Adrenal gland (tissue), 19 donors: ENCODE measurements at places on chromosomes 16 and 17. TPM values are rescaled to one million over a fixed set of nuclear protein-coding genes. Genes with fewer than 3 reads are reported as not detected.

GRCh38 chr16:20388854-20389253, 15.7 kb downstream of the PDILT start:
- H3K4me1 ChIP-seq: no peaks in the 10 kb centered on the region
- H3K27ac ChIP-seq: no peak overlapping the region
- H3K36me3 ChIP-seq: no peaks in the 10 kb centered on the region
- DNase-seq: no peak
- no peak overlapping the region for H3K4me3 ChIP-seq

GRCh38 chr16:47142486-47142820, 1.3 kb downstream of the NETO2 start:
- no peak overlapping the region for H3K27ac ChIP-seq
- H3K4me3 ChIP-seq: peak overlapping the region; percentile 78
- H3K36me3 ChIP-seq: no peaks in the 10 kb centered on the region
- DNase-seq: no peak

The MEOX1 gene
- 0.46 TPM for total RNA-seq

- H3K4me3 ChIP-seq: no peak overlapping the region
- H3K4me1 ChIP-seq: no peaks in the 10 kb centered on the region
- H3K27me3 ChIP-seq: no peaks in the 10 kb centered on the region
- DNase-seq: no peak
Observed at GRCh38 chr16:50081428-50082018, 15.8 kb downstream of the HEATR3 start.

DNA sequence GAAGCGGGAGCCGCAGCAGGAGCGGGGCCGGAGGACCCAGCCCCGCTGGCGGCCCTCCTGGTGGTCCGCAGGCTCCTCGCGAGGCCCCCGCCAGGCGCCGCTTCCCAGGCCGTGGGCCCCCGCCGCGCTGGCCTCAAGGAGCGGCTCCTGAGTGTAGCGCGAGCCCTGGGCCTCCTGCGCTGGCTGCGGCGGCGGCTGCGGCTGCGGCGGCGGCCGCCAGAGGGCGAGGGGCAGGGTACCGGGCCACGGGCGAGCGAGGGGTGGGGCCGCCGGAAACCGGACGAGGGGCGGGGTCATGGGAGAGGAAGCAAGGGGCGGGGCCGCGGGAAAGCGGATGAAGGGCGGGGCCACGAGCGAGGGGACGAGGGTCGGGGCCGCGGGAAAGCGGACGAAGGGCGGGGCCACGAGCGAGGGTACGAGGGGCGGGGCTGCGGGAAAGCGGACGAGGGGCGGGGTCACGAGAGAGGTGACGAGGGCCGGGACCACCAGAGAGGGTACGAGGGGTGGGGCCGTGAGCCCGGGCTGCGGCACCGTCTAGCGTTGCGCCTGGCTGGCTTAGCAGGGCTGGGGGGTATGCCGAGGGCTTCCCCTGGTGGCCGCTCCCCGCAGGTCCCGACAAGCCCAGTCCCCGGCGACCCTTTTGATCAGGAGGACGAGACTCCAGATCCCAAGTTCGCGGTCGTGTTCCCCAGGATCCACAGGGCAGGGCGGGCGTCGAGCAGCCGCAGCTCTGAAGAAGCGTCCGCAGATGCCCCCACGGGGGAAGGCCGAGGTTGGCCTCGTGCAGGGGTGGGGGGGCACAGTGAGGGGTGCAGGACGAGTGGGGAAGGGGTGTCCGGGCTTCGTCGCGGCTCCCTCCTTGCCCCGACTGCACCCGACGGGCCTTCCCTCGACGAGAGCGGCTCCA, 1.7 kb downstream of the MYO15B start:
- no peaks in the 10 kb centered on the region for H3K4me1 ChIP-seq
- no peaks in the 10 kb centered on the region for H3K36me3 ChIP-seq
- H3K27me3 ChIP-seq: no peaks in the 10 kb centered on the region
- DNase-seq: peak; percentile 96
- no peak overlapping the region for H3K4me3 ChIP-seq

GRCh38 chr17:32835291-32835761, 41.6 kb downstream of the MYO1D start:
- no peak overlapping the region for H3K27ac ChIP-seq
- H3K4me1 ChIP-seq: no peaks in the 10 kb centered on the region
- H3K36me3 ChIP-seq: no peaks in the 10 kb centered on the region

DNA sequence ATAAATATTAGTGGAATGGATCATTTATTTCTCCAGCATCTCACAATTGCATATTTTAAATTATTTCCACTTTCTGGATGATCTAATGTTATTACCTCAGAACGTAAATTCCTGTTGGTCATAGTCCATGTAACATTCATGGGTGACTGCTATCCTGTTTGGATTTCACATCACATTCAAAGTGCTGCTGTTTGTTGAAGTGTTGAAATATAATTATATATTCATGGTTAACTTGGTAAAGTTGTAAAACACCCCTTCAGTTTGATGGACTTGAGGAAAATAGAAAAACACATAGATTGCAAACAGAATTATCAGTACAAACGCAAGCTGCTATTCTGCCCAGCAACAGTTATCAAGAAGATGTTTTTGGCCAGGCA, 59.6 kb downstream of the TANGO6 start:
- H3K27me3 ChIP-seq: no peaks in the 10 kb centered on the region
- no peak overlapping the region for H3K27ac ChIP-seq
- H3K36me3 ChIP-seq: no peaks in the 10 kb centered on the region
- no peaks in the 10 kb centered on the region for H3K4me1 ChIP-seq

DNA sequence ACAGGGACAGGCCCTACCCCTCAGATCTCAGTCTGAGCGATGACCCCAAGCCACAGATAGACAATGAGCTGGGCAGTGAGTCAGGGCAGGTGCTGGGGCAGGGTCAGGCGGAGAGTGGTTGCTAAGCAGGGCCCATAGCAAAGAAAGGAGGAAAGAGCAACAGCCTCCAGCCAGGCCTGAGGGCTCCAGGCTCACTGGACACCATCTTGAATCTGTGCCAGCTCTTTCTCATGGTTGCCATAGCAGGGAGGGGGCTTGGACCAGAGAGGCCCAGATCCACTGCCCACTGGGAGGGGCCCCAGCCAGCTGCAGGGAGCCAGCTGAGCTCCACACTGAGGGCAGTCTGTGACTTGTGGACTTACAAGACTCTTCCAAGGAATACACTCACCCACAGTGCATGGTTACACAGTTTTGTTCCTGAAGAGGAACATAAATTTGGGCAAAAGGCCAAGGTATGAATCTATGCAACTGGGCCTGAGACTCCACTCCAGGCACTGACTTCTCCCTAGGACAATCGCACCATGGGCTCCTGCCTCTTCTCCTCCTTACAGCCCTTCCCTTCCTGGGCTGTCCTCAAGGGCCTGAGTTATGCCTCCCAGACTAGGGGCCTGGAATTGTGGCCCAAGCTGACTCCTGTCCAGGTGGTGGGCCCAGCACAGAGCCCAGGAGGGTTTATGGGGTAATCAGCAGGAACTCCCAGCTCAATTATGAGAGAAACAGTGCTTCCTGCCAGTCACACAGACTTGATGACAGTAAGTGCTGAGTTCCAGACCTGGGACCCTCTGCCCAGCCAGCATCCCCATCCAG, 59.9 kb downstream of the BEAN1 start:
- H3K4me1 ChIP-seq: no peaks in the 10 kb centered on the region
- H3K27ac ChIP-seq: no peak overlapping the region
- no peaks in the 10 kb centered on the region for H3K36me3 ChIP-seq
- peak; percentile 44 for DNase-seq

The TOX3 gene
- total RNA-seq: 0.50 TPM

The PLLP gene
- total RNA-seq: 2.1 TPM

- no peak overlapping the region for H3K27ac ChIP-seq
- no peaks in the 10 kb centered on the region for H3K36me3 ChIP-seq
- no peaks in the 10 kb centered on the region for H3K27me3 ChIP-seq
- H3K4me1 ChIP-seq: peaks cover 15% of the 10 kb centered on the region
- peak; percentile 50 for DNase-seq
Observed at GRCh38 chr16:85416228-85417109, 196.7 kb upstream of the GSE1 start.

GRCh38 chr17:74831444-74832146, 28.1 kb downstream of the GRIN2C start:
- no peak overlapping the region for H3K27ac ChIP-seq
- no peaks in the 10 kb centered on the region for H3K27me3 ChIP-seq
- DNase-seq: no peak
- no peaks in the 10 kb centered on the region for H3K4me1 ChIP-seq
- H3K36me3 ChIP-seq: no peaks in the 10 kb centered on the region
- no peak overlapping the region for H3K4me3 ChIP-seq

The IGF2BP1 gene
- 1.5 TPM for total RNA-seq

The NOXO1 gene
- total RNA-seq: not detected

The MED13 gene
- total RNA-seq: 62.3 TPM

DNA sequence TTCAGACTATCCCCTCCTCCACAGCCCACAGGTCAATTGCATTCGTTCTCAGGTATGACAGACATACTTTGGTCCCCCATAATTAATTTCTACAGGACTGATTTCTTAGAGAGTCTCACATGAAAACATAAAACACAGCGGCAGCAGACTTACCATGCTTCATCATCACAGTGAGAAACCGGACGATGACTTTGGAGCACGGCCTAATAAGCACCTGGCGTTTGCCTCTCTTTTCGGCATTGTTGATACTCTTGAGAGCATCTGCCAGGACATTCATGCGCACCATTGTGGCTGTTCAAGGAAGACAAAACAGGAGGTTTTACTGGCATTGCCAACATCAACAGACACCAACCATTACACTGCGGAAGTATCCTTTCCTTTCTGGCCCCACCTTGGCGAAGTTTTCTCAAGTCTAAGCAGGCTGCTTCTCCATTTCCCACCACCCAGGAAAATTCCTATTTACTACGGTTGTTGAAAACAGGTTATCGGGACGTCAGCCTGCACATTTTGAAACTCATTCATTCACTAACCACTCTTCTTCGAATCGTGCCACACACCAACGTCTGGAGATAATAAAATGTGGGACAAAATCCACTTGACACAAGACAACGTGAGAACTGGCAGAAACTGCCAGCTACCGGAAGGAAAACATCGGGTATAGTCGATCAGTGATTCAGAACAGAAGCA, 1.2 kb downstream of the RPS15A start:
- peak overlapping the region; percentile 54 for H3K4me3 ChIP-seq
- no peaks in the 10 kb centered on the region for H3K27me3 ChIP-seq
- peaks cover 71% of the 10 kb centered on the region for H3K4me1 ChIP-seq
- H3K27ac ChIP-seq: no peak overlapping the region
- H3K36me3 ChIP-seq: no peaks in the 10 kb centered on the region
- DNase-seq: no peak
